Activated naive CD4-positive, alpha-beta T cell (primary cell): ENCODE measurements at places on chromosomes 11 and 22.

DNA sequence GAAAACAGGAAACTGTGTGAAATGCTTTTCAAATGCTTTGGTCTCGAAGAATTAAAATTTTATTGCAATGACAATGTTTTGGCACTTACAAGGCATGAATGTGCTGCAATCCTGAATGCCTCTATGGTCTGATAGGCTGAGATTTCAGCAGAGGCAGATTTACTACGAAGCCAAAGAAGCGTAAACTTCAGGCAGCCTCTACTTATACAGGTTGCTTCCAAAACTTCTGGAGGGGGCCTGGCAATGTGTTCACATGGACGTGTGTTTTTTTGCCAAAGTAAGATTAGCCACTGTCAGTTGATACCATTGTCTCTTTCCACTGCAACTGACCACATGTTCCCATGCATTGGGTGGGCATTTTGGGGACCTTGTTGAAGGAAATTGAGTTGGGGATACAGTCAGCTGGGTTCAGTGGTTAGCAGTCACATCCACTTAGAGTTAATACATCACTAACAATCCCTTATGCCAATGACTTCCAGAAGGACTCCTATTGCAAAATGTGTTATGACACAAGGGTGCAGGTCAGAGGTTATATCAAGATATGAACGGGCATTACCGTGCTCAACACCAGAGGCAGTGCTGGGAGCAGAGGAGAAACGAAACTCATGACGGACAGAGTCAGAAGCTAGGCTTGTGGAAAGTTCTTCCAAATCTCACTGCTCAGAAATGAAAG is 48.8 kb downstream of the ABTB2 start:
- no peak for DNase-seq

- DNase-seq: no peak
Observed at GRCh38 chr11:3802011-3802790, 4.8 kb upstream of the NUP98 start.

GRCh38 chr11:34775417-34775888 is 140.7 kb downstream of the APIP start:
- DNase-seq: no peak

- no peak for DNase-seq
Observed at GRCh38 chr11:2092956-2093412, 46.2 kb downstream of the IGF2 start.

DNA sequence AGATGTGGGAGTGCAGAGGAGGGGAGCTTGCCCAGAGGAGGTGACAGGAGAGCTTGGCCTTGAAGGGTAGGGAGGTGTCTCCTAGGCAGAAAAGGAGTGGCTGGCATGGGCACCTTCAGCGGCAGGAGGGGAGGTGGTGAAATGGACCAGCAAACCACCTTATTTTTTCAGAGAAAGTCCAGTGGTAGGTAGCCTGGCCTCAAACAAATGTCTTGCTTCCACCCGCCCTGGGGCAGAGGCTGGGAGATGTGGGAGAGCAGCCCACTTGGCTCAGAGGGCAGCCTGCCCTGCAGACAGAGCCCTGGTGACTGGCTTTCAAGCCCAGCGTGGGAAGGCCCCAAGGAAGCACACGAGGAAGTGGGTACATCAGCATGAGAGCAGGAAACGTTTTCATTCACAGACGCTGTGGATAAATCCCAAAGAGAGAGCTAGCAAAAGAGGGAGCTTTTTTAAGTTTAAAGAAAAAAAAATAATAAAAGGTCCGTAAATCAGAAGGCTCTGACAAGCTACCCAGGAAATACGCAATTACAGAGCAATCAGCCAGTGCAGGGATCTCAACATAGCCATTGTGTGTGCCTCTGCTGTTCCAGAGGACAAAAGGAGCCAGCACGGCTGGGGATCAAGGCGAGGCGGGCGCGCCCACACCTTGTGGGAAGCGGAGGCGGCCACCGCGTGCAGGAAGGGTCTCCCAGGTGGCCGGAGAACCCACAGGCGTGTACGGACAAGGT is 238.7 kb upstream of the PLET1 start:
- DNase-seq: no peak

DNA sequence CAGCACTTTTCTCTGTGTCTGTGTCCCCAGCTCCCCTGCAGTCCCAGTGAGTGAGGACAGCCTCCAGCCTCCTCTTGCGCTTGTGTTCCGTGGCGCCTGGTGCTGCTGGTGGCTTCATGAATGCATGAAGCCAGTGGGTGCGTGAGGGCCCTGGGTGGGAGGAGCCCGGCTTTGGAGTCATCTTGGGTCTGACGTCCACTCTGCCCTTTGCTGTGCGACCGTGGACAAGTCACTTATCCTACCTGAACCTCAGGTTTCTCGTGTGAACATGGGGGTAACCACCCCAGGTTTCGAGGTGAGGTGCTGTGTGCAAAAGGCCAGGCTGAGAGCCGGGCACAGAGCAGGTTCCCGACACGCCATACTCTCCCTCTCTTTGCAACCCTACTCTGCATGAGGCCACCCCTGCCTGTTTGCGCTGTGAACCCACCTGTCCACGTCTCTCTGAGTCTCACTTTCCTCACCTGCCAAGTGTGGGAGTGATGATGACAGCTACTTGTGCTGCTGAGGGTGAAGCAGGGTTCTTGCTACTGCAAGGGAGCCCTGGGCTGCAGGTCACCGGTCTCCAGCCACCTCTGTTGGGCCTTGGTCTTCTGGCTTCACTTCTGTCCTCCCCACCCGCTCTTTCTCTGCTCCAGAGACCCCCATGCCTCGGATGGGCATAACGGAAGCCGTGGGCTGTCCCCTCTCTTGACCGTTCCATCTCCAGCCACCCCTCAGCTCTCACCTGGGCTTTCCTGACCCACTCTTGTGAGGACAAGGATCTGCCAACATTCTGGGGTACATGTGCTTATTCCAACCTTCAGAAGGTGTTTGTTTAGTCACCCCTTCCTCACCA is 537.6 kb downstream of the TBC1D22A start:
- DNase-seq: no peak

GRCh38 chr11:41497974-41498373 is 38.5 kb upstream of the LRRC4C start:
- DNase-seq: no peak

- no peak for DNase-seq
Observed at GRCh38 chr11:103326070-103326794, 217.0 kb downstream of the DYNC2H1 start.
